ENCODE measurements at places on chromosomes 4 and X.

GRCh38 chrX:13994104-13994503, 35.6 kb downstream of the GEMIN8 start:
- DNase-seq, result no peak

DNA sequence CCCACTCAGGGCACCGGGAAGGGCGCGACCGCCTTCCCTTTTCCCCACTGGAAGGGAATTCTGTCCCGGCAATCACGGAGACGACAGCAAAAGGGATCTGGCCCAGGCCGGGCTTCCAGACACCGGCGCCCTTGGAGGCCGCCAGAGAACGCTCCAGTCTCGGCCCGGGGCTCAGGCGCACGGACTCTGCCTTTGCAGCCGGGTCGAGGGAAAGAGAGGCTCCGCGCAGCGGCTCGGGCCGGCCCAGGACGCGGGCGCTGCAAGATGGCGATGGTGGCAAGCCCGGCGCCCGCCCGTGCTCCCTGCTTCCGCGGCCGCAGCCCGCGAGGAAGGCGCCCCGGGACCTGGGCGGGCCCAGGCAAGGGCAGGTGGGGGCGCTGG, 1.1 kb downstream of the CTBP1 start:
- no peak for DNase-seq

DNA sequence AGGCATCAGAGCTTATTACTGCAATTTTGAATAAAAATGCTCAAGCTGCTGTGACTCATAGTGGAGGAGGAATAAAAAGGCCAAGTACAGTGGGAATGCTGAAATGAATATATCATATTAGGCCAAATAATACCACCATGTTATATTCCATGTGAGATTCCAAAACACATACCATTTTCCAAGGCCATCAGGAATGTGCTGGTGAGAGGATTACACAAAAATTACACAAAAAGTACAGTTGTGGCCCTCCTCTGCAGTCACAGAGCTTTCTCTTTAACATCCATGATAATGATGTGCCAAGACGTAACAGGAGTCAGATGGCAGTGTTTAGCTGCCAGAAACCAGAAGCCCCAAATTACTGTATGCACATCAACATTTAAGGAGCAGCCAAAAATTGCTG, 153.5 kb downstream of the PCDH18 start:
- peak; percentile 58 for DNase-seq

DNA sequence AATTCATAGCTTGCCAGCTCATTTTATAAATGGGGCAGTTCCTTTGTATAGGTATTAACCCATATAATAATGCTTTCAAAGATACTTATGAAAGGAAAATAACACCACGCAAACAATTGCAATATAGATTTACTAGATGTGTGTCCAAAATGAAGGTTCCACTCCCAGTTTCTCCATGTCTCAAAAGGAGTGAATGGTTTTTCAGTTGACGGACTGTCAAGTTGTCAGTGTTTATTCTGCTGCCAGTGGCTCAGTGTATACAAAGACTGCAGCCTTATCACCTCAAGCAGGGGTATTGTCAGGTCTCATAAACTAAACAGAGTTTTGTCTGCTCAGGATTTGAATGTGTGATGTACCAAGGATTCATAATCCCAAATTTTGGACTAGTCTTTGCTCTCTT, 585.3 kb upstream of the ATOH1 start:
- DNase-seq, result no peak

- no peak for DNase-seq
Observed at GRCh38 chr4:163256680-163257343, 75.6 kb downstream of the NPY1R start.

DNA sequence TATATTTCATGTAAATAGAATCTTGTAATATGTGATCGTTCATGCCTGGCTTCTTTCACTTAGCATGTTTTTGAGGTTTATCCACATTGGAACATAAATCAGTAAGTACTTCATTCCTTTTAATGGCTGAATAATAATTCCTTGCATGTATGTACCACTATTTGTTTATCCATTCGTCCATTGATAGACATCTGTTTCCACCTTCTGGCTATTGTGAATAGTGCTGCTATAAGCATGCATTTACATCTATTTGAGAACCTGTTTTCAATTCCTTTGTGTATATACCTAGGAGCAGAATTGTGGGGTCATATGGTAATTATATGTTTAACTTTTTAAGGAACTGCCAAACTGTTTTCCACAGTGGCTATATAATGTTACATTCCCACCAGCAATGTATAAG, 356.7 kb upstream of the DIPK2B start:
- DNase-seq, result no peak

GRCh38 chr4:140080883-140081282, 73.1 kb downstream of the MAML3 start:
- no peak for DNase-seq

DNA sequence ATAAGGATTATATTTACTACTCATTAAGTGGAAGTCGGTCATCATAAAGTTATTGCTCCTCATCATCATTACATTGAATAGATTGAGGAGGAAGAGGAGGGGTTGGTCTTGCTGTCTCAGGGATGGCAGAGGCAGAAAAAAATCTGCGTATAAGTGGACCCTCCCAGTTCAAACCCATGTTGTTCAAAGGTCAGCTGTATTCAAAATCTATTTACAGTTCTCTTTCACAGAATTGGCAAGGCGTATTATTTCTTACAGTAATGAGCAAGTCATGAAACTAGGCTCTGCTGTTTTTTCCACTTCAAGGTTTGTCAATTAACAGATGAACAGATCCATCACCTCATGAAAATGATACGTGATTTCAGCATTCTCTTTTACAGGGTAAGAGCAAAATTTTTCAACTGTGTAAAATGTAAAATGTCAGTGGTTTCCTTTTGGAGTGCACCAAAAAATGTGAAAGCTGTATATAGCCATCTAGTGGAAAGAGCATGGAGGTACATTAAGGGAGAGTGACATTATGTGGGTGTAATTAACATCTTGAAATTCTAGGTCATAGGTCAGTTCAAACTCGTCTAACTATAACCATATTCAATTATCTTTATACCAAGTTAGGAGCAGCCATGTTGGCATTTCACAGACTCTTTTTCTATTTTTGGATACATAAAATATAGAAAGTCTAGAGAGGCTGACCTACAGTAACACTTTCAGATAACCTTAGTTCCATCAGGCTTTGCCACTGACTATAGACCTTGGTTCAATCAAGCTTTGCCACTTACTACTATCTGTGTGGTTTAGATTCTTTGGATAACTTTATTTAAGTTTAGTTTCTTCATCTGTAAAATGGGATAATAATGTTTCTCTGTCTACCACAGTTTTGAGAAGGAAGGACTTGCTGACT, 30.1 kb downstream of the NEIL3 start:
- DNase-seq, result peak; percentile 48

DNA sequence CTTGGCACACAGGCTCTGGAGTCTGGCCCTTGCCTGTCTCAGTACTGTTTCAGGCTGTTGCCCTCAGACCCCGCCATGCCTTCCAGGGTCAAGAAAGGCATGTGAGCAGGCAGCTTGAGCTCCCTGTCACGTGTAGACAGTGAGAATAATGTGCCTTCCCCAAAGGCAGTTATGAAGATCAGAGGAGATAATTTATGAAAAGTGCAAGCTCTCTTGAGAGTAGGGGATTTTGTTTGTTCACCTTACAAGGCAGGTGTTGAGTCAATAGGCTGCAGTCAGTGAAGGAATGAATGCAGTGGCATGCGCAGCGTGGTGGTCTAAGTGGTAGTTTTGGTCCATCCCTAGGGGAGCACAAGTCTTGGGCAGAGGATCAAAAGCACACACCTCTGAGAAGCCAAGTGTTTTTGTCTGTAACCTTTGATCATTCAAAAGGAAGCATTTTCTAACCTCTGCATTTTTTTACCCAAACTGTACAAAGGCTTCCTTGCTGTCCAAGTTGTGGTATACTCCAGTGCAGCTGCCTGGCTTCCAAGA, 14.4 kb downstream of the HADH start:
- no peak for DNase-seq

GRCh38 chr4:148934926-148935578, 492.8 kb upstream of the NR3C2 start:
- DNase-seq, result no peak

GRCh38 chrX:150768580-150769190, 75.5 kb downstream of the MTMR1 start:
- no peak for DNase-seq

GRCh38 chr4:6961496-6962210, 52.0 kb downstream of the TBC1D14 start:
- DNase-seq, result no peak

- DNase-seq, result no peak
Observed at GRCh38 chr4:95170176-95170575, 378.6 kb downstream of the UNC5C start.

DNA sequence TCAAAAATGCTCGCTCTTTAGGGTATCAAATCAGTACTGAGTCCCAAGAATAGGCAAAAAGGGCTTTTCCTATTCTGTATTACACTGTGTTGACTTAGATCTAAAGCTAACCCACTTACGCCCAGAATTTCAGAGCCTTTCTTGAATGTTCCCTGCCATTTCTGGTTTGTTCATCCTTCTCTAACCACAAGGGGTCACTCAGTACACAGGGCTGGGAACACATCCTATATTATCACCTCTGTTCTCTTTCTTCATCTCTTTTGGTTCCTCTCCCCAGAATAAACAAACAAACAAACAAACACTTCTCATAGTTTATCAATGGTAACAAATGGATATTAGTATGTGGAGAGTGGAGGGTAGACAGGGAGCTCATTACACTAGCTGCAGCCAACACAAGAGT, 25.5 kb upstream of the MORC4 start:
- DNase-seq, result peak; percentile 7

DNA sequence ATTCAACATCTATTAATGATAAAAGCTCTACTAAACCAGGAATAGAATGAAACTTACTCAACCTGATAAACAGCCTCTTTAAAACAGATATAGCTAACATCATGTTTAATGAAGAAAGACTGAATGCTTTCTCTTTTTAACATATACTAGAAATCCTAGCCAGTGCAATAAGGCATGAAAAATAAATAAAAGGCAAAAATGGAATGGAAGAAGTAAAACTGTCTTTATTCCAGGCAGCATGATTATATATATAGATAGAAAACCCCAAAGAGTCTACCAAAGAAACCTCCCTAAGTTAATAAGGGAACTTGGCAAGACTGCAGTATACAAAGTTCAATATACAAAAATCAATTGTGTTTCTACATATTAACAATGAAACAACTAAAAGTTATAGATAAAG, 25.5 kb downstream of the WDFY3 start:
- DNase-seq, result no peak

DNA sequence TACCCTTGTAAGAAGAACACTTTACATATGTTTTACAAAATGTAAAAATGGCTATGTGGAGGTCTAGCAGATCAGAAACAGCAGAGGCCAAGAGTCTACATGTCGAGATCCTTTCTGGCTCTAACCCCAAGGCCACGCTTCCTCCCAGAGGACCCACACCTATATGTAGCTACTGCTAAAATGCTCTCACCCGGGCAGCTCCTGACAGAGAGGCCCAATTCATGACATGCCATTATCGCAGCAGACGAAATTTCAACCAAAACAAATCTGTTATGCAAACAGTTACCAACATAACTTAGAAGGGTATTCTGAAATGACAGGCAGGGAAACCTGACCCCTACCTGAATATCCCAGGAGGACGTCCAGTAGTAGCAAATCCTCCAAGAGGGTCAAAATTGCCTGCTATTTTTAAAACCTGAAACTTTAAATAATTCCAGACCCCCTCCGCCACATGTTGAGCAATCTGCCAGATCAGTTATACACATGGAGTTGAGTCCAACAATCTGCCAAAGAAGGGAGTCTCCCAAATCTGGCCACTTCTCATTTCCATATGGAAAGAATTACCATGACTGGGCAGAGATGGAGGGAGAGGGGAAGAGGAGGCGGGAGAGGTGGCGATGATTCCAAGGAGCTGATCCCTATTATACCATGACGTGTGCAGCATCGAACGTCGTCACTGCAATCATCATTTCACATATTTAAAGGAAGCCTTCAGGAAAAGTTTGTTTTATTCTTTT, 192.9 kb upstream of the TBL1X start:
- peak; percentile 75 for DNase-seq

DNA sequence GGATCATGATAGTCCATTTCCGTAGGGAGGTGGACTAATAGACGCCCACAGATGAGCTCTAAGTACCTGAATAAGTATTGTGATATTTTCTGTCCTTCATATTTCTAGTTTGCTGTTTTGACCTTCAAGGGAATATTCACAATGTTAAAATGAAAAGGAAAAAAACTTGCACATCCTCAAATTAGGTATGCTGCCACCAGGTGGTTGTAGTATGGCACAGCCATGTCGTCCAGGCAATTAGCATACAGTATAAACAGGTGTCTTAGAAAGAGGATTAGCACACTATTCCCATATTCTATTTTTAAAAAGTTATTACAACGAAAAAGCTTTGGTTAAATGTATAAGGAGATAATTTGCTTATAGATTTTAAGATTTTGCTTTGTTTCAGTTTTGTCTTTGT, 802.0 kb downstream of the RPA4 start:
- DNase-seq, result peak; percentile 6

DNA sequence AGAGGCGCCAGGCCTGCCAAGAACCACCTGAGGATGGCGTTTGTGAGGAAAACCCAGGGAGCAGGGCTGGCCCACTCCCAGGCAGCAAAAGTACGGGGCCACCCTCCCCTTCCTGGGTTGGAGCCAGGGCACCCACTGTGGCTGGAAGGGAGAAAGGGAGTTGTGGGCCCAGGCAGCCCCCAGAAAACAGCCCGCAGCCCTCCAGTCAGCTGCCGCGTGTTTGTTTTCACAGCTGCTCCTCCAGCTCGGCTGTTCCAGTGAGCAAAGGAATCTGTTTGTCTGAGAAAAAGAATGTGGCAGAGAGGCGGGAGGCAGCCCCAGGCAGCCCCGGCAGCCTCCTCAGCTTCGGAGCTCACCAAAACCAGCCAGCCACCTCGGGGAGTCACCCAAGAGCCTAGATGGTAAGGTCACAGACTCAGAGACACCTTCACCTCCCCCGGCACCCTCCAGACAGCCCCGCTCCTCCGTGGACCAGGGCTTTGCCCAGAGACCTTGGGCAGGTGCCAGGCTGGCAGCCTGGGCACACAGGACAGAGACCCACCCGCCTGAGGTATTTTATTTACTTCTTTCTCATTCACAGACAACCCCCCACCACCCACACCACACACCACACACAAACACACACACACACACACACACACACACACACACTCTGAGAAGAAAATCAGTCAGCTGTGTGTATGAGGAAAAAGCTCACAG, 338.1 kb downstream of the BCOR start:
- DNase-seq, result peak; percentile 71

DNA sequence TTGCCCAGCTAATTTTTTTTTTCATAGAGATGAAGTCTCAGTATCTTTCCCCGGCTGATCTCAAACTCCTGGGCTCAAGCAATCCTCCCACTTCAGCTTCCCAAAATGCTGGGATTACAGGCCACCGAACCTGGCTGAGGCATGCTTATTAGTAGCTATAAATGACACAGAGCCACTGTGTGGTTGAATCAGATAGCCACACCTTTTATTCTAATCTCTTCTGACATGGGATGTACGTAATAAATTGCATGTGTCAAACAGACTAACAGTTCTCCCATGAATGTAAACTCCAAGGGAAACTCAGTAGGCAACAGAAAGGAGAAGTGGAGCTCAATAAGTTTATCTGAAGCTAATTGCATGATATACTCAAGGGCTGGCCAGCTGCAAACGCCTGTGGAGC, 139.8 kb upstream of the VCX3A start:
- DNase-seq, result no peak

GRCh38 chrX:47960406-47960805, 43.4 kb downstream of the ZNF182 start:
- DNase-seq, result no peak

GRCh38 chr4:137519406-137519805, 12.9 kb downstream of the PCDH18 start:
- DNase-seq, result peak; percentile 80
